ENCODE measurements at places on chromosomes 2 and 18. TPM values are rescaled to one million over a fixed set of nuclear protein-coding genes. Genes with fewer than 3 reads are reported as not detected.

Gene SLC9A4
- total RNA-seq = not detected

Gene SCN9A
- 1.4 TPM for total RNA-seq

Gene OSR1
- 2.7 TPM for total RNA-seq

Gene CLEC4F
- not detected for total RNA-seq

Gene RBM43
- 1.5 TPM for total RNA-seq

Gene DOK6
- total RNA-seq = 0.96 TPM

Gene AQP12A
- not detected for total RNA-seq

Gene MALL
- 11.8 TPM for total RNA-seq

Gene PROKR1
- total RNA-seq = not detected

Gene GALNT1
- 47.8 TPM for total RNA-seq

Gene SERPINB3
- total RNA-seq = not detected

All from left ventricle myocardium inferior (tissue), 1 donor.